ENCODE measurements at places on chromosomes 12 and 14.

GRCh38 chr12:62621101-62621638 lies 154.5 kb downstream of the MON2 start:
- DNase-seq, result no peak

- no peak for DNase-seq
These were observed 47.2 kb downstream of the TESPA1 start for GRCh38 chr12:54937376-54937775.

GRCh38 chr14:59131938-59132795 lies 56.3 kb upstream of the DAAM1 start:
- DNase-seq, result no peak

GRCh38 chr12:96465896-96466295 lies 23.5 kb upstream of the CFAP54 start:
- DNase-seq, result no peak

DNA sequence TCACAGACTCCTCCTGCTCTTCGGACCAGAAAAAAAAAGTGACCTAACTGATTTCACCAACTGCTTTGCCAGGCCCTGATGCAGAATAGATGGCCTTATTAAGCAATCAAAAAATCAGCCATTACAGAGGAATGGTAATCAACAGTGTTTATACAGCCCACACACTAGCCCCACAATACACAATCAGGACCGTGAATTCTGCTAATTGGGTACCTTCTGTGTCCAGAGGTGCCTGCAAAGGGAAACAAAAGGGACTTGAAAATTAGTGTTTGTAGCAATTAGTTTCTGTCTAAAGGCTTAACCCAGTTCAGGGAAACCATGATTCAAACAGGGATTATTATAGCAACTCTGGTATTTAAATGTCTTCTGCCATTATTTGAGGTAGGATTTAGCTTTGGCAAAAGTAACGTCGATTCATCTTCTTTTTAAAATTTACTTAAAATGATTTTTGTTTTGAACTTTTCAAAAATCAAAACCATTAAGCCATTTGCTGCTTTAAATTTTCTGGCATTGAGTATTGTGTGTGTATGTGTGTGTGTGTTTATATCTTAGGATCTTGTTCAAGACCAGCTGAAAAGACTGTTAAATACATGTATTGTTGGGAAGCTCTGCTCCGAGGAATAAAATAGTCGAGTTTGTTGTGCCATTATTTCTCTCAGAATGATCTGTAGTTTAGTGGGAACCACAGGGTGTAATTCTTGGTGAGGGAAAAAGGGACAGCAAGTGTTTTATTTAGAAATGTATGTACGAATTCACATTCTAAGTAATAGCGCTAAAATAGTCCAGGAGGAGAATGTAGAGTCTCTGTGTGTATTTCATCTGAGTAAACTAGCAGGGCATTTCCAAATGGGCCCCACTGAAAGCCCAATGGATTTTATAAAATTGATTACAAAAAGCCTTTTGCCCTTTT lies 156.1 kb downstream of the PTCSC3 start:
- DNase-seq, result no peak

GRCh38 chr14:103687712-103688111 lies 27.5 kb downstream of the XRCC3 start:
- DNase-seq, result no peak
